ENCODE measurements at places on chromosomes 7 and 10.

DNA sequence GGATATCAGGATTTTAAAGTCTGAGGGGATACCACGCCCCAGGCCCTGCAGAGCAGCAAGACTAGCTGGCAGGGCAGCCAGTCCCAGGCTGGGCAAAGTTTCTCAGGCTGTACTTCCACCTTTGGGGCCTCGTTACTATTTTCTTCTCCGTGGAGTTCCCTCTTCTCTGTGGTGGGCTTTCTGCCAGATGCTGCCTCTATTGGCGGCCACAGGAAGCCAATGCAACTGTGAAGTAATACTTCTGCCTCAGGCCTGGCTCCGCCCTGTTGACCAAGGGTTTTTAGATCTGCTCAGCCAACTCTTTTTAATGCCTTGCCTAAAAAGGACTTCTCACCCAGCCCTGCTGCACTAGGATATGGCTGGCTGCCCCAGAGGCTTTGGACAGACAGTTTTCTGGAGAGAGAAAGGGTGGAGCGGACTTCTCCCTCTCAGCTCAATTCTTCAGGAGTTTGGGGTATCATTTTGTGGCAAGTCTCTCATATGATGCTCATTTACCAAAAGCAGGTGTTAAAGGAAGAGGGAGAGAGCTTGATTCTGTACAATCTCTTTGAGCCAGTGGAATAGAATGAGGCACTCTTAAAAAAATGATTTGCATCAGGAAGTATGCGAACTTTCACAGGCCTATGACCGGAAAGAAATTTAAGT, 67.4 kb downstream of the HHEX start:
- DNase-seq, result peak; percentile 87

DNA sequence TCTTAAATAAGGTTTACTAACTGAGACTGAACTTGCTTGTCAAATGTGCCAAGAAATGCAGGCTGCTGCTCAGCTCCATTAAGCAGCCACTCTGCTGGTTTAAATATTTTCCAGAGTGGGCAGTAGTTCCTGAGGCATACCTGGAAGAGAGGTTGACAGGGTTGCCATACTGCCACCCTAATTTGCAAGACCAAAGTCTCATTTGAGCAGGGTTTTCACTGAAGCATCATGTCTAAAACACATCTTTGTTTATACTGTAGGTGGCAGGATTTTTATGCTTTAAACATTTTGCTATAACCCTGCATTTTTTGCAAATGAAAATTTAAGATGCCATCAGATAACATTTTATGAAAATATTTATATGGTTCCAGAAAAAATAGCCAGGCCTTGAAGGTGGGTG, 618.0 kb upstream of the LRRTM3 start:
- no peak for DNase-seq

DNA sequence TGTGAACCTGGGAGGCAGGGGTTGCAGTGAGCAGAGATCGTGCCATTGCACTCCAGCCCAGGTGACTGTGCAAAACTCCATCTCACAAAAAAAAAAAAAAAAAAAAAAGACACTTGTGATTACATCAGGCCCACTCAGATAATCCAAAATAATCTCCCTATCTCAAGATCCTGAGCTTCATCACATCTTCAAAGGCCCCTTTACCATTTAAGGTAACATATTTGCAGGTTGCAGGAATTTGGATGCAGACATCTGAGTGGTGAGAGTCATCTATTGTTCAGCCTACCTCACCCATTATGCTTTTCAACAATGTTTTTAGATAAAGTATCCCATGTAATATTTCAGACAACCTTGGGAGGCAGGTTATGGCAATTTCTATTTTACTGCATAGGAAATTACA, 51.4 kb upstream of the EXOC4 start:
- DNase-seq, result no peak

DNA sequence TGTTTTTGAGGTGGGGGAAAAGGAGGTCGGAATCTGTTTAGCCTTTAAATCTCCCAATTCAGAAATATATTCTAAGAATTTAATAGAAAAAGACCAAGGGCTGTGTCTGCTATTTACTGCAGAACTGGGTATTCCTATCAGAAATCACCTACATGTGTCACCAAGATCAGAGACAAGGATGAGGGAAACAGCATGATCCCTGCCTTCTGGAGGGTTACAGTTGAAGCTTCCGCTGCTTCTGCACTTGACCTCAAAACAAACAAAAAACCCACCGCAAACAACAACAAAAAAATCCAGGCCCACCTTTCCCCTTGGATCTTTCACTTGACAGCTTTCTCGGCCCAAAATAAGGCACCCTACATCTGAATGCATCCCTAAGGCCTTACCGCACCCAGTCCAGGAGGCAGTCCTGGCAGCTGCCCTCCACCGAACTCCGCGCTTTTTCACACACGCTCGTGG, 750 bp upstream of the CDK14 start:
- DNase-seq, result no peak

DNA sequence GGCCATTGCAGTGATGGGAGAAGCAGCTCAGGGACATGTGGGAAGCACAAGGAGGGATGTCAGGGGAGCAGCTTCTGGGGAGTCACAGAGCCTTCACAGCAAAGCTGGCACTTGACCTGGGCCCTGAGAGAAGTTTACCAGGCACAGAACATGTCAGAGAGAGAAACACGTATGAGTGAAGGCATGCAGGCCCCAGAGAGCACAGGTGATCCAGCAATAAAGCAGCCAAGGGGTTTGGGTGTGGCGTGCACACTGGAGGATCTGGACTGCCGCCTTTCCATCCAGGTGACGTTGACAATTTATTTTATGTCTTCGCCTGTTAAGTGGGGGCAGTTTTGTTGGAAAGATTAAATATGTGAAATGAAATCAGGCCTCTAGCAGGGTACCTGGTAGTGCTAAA, 252.6 kb upstream of the COBL start:
- DNase-seq, result no peak
